ENCODE measurements at places on chromosomes 11 and 22.
A peak's percentile ranks its signal among the peaks of the same experiment; 100 is the strongest.

DNA sequence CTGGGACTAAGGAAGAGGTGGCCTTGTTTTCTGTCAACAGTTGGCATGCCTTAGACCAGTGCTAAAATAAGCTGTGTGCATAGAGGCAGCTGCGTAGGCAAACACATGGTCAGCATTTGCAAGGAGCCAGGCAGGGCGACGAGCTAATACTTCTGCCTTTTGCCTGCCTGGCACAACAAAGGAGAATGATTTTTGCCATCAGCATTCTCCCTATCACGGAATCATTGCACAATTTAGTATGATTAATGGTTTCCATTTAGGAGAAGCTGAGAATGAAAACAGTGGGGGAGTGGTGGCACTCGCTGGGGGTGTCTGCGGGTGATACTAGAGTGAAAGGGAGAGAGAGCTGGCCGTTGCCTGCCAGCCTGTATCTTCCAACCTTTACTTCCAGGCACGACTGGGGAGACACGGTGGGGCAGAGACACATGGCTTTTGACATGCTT, 336.0 kb downstream of the CADM1 start:
- no peak for DNase-seq

DNA sequence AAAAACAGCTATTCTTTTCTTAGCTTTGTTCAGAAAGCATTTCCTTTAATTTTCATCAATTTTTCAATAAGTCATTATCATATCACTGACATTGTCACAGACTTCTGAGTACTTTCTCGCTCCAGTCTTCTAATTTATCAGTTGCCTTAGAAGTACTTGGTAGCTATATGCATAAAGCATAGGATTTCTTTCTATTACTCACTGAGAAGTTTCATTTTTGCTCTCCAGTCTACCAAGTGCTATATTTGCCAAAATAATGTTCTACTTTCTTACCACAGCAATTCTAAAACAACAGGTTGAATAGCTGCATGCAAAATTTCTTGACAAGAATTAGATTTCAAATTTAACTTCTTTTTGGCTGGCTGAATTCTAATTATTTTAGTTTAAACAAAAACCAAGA, 116.3 kb downstream of the STK33 start:
- DNase-seq: no peak

DNA sequence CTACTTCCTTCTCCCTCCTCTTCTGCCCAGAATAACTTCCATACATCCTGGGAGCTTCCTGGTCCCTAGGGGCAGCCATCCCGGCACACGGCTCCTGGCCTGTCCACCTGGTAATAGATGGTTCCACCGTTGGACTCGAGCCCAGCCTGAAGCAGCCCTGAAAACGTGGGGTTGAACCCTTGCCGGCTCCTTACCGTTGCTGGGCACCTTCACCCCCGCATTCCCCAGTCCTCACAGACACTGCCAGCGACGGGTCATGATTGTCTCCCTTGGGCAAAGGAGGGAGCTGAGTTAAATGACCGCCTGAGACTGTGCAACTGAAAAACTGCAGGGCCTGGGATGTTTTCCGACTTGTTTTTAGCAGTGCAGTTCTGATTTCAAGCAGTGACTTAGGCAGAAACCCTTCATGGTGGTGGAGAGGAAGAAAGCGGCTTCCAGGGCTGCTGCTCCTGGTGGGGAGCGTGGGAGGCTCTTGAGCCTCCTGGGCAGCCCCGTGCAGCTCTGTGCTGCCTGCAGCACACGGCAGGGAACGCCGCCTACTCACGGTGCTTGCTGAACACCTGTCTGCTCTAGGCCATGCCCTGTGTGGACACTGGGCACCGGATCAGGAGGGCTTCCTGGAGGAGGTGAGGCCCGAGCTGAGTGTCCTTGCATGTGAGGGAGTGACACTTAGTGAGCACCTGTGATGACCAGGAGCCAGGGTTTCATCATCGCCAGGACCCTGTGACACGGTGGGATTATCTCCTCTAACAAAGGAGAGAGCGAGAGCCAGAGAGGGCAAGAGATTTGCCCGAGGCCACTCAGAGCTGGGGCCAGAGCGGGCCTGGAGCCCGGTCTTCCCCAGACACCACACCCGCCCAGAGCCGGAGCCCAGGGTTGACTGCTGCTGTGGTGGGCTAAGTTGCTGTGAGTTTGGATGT, 77.4 kb downstream of the FBLN1 start:
- no peak for DNase-seq

DNA sequence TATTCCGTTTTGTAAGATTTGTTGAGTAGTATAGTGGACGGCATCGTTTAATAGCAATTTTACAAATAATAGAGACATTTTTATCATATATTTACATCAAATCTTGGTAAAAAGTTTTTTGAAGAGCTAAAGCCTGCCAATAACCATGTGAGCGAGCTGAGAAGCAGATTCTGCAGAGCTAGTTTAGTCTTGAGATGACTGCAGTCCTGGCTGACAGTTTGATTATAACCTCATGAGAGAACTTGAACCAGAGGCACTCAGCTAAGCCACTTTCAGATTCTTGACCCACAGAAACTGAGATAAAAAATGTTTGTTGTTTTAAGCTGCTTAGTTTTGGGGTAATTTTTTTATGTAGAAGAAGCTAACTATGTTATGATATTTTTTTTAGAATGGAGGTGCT, 78.9 kb downstream of the PDE3B start:
- DNase-seq: no peak

- no peak for DNase-seq
Measured at GRCh38 chr11:68256331-68256741, 15.4 kb downstream of the C11orf24 start.

DNA sequence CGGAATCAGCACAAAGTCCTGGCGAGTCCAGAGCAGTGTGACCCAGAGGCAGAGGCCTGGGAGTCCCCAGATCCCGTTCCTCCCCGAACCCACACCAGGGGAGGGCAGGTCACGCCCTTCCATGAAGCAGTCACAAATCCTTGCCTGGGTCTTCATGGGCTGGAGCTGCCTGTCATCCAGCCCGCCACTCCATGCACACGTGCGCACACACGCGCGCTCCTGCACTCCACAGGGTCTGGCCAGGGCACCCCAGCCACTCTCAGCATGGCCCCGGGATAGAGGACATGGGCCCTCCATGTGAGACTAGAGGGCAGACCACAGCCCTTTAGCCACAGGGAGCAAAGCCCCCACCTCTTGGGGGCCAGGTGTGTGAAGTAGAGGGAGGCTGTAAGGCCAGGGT, 5.7 kb upstream of the TNFRSF13C start:
- no peak for DNase-seq

GRCh38 chr22:47848184-47848920, 1085.9 kb downstream of the TBC1D22A start:
- DNase-seq: no peak

GRCh38 chr11:131033151-131033651, 116.9 kb upstream of the SNX19 start:
- DNase-seq: no peak

- DNase-seq: peak; percentile 67
Measured at GRCh38 chr22:18024276-18024939, at the start of gene MICAL3. Gene MICAL3 (minus strand): TSS chr22:18024561. CDS start chr22:17906812, 117,749 bp downstream.
